ENCODE measurements at places on chromosomes 11 and 22.

DNA sequence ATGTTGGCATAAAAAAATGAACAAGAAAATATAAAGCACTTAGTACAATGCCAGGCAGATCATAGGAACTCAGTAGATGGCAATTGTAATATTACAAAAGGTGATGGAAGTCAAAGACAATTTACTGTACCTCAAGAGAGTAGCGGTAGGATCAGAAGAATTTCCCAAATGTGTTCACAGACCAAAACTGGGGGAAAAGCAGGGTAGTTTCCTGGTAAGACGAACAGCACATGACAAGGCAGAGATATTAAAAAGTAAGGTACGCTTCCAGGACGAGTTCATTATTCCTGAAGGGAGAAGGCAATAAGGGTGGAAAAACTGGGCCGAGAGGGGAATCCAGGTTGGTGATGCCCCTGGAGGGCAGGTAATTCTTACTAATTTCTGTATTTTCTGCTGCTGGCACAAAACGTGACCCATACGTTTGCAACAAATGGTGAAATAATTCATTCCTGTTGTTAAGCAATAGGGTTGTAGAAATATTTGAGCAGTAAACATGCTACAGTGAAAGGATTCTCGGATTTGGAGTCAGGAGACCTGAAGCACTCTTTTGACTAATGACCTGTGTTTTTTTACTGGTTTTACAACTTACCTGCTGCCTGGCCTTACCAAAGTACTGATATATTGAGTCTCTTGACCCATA lies 786 bp upstream of the ANKRD42 start:
- no peak for DNase-seq

DNA sequence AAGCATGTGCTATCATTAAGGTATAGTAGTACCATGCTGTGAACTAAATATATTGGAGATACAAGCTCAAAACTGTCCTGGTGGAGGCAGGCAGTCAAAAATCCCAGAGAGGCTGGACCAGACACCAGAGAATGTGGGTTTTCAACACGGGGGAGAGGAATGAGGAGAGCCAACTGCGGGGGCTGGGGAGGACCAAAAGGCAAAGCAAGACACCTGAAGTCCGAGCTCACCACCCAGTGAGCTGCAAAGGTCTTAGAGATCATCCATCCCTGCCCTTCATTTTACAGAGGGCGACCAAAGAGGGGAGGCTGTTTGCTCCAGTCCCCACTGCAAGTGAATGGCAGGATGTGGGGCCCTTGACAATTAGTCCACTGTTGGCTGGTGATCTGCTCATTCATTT lies 10.0 kb downstream of the RIBC2 start:
- DNase-seq: no peak

- DNase-seq: peak; percentile 8
Measured at GRCh38 chr11:18731441-18731840, 5.5 kb upstream of the IGSF22 start.

GRCh38 chr11:128895526-128895925 lies 4.4 kb downstream of the KCNJ5 start:
- no peak for DNase-seq

DNA sequence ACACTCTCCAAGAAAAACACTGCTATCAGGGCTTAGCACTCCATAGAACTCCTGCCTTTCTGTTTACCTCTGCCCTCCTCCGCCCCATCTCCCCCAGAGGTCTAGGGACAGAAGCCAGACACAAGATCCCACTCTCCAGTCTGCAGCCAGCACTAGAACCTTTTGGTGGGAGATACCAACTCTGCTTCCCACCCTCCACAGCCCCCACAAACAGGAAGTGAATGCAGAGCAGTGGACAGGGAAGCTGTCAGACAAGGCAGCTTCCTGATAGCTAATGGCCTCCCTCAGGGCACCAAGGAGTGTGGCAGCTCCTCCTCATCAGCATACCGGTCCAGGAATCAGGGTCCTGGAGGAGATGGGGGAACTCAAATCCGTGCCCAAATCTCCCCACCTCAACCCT lies 5.1 kb downstream of the SCN4B start:
- DNase-seq: peak; percentile 37

GRCh38 chr11:119488256-119488995 lies 65.5 kb upstream of the THY1 start:
- DNase-seq: no peak

- no peak for DNase-seq
Measured at GRCh38 chr22:46172522-46173110, 22.3 kb downstream of the PPARA start.
